ENCODE measurements at places on chromosomes 12 and 14.

DNA sequence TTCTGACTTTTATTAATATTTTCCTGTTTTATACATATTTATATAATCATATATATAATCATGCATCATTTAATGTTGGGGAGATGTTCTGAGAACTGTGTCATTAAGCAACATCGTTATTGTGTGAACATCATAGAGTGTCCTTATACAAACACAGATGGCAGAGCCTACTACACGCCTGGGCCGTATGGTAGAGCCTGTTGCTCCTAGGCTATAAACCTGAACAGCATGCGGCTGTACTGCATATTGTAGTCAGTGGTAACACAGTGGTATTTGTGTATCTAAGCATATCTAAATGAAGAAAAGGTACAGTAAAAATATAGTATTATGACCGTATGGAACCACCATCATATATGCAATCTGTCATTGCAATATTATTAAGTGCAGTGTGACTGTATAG lies 44.7 kb upstream of the BCL7A start:
- DNase-seq, result no peak

GRCh38 chr14:59313658-59314608 lies 125.5 kb downstream of the DAAM1 start:
- no peak for DNase-seq

GRCh38 chr14:75831455-75831854 lies 150.3 kb downstream of the TGFB3 start:
- DNase-seq, result peak; percentile 81

DNA sequence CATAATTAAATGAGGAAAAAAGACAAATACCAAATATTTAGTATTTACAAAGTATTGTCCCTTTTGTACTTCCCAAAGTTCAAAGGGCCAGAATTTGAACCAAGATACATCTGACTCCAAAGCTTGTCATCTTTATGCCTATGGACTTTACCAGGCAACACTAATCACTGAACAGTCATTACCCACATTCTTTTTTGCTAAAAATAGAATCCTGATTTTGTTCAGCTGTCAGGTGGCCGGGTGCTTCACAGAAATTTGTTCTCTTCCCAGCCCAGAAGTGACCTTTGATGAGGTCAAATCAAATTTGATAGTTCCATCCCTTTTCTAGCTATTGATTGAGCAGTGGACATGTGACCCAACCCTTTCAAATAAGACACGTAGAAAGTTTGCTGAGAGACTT lies 121.6 kb downstream of the LLPH start:
- no peak for DNase-seq

- DNase-seq, result no peak
Measured at GRCh38 chr12:101995684-101996083, 66.1 kb downstream of the WASHC3 start.

DNA sequence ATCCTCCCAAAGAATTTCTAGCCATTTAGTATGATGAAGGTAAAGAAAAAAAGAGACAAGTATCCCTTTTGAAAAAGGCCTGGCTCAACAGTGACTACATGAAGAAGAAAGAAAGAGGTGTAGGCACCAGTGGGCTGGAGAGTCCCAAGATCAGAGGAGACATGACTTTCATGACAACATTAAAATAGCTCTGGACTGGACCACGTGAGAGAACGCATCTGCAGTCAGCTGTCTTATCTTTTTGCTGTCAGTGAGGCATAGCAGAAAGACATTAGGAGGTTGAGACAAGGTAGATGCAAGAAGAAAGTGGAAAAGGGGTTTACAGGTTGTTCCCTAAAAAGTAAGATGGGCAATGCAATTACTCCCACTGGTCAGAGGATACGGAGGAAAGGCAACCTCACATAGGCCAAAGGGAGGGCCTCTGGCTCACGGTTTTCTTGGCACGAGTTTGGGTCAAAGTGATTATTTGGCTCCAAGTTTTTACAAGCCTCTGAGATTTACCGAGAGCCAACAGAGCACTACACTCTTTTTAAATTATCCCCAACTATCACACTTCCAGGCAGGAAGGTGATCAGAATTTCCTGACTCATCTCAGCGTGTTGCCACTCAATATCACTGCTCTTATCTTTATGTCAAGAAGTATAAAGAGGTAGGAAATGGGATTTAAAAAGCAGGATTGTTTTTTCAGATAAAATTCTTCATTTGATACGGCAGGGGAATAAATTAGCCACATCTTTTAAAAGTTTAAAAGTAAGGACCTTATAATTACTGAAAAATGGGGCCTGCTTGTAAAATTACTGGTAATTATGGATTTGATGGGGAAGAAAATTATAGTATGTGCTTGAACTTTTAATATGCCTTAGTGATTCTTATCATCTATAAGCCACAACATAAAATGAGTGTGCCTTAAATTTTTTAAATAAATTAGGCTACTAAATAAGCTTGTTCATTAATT lies 29.2 kb downstream of the TMTC1 start:
- DNase-seq, result no peak

DNA sequence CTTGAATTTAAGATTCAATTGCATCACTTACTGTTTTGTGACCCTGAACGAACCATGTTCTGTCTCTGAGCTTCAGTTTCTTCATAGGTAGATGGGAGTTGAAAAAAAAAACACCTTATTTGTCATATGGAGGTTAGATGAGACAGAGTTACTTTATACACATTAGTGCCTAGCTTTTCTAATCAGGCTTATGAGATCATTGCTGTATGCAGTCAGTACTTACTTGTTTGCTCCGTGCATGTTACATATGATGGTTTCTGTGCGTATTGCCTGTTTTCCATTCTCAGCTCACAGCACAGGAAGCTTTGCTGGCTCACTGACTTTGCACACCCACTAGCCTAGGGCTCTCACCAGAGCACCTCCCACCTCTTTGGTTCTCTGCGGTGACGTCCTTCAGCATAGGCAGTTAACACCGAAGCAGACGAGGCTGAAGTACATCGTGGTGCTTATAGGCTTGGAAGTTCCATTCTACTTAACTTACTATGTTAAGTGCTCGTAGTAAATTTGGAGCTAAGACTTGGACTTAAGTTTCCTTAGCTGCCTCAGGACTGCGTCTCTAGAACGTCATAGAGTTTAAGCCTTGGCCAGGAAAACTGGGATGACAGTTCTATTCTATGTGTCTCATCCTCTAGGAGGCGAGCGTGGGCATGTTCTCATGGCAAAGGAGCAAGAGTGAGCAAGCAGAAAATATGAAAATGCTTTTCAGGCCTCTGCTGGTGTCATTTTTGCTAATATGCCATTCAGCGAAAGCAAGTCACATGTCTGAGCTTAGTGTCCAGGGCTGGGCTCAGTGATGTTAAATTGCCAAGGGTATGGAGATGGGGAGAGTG lies 57.3 kb downstream of the NRXN3 start:
- no peak for DNase-seq

DNA sequence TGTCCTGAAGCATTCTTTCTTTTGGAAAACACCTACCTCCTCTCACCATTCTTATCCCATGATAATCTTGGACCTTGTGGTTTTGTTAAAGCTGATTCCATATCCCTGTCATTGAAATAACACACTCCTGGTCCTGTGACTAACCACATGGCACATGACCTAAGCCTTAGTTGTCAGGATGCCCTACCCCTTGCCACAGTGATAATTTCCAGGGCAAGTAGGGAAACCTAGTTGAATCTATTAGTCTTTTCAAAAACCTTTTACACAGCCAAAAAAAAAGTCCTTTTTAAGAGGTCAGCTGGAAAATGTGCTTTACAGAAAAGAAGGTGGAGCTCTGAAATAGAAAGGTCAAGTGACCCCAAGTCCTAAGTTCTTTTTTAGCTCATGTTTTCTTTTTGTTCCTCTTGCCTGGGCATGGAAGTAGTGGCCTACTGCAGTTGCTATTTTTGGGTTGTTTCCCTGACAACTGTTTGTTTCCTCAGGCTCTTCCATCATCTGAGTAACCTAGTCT lies 608.4 kb downstream of the LRFN5 start:
- DNase-seq, result peak; percentile 81

- peak; percentile 79 for DNase-seq
Measured at GRCh38 chr14:55398679-55399078, 13.0 kb downstream of the ATG14 start.

DNA sequence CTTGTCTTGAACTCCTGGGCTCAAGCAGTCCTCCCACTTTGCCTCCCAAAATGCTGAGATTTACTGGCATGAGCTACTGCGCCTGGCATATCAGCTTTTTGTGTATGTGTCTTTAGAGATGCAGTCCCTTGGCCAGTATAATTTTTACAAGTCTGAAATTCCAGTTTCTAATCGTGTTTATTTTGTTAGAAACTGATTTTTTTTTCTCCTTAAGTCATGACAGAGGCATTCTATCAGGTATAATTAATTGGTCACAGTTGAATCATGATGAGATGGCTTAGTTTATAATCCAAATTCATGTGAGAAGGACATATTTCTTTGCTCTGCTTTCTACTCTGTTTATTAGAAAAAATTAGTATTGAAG lies 98.9 kb downstream of the PCNX1 start:
- peak; percentile 16 for DNase-seq

DNA sequence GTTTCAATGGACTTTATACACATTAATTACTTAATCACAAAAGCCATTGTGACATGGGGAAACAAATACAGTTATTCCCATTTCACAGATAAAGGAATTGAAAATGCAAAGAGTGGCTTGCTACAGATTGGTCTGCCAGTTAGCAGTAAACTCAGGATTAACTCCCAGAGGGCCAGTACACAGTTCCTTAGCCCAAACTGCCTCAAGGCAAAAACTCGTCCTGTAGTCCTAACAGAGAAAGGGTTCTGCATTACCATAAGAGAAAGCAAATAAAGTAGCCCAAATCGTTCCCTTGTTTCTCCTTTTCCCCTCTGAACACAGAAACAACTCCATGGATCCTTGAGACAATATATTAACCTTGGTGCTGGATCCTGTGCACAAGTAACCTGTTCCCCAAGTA lies 274.4 kb downstream of the LRIG3 start:
- DNase-seq, result no peak

- DNase-seq, result no peak
Measured at GRCh38 chr12:83323866-83324265, 637.2 kb downstream of the TMTC2 start.

Data from NCI-H226 (cell line).